Stimulated activated CD4-positive, alpha-beta T cell treated with anti-CD3 and anti-CD28 coated beads, TNF-alpha, amount 100 ng/mL, for 1 hour (primary cell): ENCODE measurements at places on chromosomes 7 and 10.

DNA sequence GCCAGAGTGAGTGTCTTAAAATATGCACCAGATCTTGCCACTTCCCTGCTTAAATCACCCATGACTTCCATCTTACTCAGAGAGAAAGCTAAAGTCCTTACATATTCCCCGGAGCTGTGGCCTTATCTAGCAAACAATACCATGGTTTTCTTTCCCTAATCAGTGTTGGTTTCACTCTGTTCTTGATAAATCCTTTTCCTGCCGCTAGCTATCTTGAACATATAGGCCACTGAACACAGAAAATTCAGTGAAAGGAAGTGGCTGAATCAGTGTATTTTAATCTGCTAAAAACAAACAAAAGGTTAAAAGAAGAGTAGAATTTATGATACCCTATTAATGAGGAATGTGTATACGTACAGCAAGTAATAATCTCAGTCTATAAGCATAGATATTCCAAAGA, 42.0 kb upstream of the JAZF1 start:
- DNase-seq: no peak

DNA sequence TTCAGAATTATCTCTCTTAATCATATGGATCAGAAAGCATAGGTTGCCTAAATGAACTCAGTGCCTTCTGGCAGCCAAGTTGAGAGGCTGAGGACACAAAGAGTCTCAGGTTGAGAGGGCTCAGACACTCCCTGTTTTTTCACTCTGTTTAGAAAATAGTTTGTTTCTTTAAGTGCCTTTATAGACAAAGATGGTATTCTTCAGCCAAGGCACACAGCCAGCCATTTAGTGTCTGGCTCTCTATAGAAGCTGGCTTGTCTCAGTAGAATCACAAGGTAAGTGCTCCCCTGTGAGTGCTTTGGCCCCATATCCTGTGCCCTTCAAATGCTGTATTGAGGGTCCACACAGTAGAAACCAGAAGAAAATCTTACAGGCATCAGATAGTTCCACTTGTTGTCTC, 3.6 kb downstream of the GPR158 start:
- DNase-seq: no peak

DNA sequence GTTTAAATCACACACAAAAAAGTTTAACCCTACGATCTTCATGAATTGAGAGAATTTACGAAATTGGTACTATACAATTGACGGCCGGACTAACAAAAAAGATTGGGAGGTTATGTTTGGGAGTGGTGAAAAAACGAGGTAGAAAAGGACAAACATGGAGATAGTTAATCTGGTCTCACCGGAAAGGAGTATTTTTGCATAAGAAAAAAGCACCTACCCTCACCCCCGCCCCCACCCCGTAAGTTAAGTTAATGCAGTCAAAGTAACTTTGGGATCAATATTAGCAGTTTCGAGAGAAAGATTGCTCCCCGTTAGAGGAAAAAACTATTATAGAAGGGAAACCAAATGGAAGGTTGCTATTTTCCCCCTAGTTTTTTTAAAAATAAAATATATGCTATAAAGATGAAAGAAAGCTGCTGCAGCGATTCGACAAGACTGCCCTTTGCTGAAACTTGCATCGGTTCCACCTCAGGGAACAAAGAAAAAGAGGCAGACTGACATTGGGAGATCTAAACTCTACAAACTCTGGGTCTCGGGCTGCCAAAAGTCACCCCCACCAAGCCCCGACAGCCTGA, 3.5 kb downstream of the SP8 start:
- no peak for DNase-seq

GRCh38 chr7:10930551-10930950, 43.1 kb upstream of the PHF14 start:
- no peak for DNase-seq

DNA sequence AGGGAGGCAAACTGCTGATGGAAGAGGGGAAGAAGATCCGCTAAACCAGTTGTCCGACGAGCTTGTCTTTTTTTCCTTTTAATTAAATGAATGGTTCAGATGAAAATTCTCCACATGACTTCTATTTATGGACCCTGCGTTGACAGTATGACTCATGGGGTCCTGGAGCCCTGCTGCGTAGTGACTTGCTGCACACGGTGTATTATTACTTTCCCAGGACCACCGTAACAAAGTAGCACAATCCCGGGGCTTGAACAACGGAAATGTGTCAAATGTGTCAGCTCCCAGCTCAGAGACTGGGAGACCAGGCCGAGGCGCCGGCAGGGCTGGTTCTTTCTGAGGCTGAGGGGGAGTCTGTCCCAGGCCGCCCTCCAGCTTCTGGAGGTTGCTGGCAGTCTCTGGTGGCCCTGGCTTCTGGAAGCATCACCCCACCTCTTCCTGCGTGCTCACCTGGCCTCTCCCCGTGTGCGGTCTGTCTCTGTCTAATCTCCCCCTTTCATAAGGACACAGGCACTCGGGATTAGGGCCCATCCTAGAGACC, 33.8 kb upstream of the MNX1 start:
- DNase-seq: no peak

DNA sequence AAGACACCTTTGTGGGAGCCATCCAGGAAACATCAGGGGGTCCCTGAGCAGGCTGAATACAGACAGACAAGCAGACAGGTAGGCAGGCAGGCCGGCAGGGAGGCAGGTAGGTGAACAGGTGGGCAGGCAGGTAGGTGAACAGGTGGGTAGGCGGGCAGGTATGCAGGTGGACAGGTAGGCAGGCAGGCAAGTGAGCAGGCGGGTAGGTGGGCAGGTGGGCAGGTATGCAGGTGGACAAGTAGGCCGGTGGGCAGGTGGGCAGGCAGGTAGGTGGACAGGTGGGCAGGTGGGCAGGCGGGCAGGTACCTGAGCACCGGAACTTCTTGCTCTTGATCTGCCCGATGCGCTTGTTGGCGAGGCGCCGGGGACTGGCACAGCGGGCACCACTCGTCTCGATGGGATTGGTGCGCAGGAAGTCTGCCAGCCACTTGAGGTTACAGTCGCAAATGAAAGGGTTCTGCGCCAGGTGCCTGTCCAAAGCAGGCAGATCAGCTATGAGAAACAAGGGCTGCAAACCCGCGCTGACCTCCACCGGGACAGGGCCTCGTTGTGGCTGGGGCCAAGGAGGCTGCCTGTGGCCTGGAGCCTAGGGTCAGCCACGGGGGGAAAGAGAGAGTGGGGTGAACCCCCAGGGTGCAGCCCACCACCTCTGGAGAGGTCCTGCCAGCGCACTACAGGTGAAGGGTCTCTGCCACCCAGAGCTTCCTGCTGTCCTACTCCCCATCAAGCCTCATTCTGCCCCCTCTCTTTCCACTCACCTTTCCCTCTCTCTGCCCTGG, 136.9 kb downstream of the SLIT1 start:
- DNase-seq: no peak

DNA sequence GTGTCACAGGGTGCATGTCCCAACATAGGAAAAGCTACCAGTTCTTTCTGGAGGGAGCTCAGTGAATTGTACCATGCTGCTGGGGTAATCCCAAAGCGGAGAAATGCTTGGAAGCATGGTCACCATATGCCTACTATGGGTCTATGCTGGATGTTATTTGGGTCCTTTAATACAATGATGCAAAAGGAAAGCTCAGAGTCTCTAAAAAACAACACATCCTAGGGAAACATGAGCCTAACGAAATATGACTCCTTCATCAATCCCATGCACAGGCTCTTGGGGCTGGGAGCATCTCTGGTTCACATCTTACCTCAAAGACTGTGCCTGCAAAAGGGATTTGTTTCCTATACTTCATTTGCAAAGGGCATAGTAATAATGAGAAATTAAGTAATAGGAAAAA, 65.2 kb downstream of the CUBN start:
- DNase-seq: no peak

- DNase-seq: no peak
These were observed 22.8 kb downstream of the CDK14 start for GRCh38 chr7:90618876-90619275.

GRCh38 chr7:108686494-108686893, 116.8 kb downstream of the DNAJB9 start:
- no peak for DNase-seq

DNA sequence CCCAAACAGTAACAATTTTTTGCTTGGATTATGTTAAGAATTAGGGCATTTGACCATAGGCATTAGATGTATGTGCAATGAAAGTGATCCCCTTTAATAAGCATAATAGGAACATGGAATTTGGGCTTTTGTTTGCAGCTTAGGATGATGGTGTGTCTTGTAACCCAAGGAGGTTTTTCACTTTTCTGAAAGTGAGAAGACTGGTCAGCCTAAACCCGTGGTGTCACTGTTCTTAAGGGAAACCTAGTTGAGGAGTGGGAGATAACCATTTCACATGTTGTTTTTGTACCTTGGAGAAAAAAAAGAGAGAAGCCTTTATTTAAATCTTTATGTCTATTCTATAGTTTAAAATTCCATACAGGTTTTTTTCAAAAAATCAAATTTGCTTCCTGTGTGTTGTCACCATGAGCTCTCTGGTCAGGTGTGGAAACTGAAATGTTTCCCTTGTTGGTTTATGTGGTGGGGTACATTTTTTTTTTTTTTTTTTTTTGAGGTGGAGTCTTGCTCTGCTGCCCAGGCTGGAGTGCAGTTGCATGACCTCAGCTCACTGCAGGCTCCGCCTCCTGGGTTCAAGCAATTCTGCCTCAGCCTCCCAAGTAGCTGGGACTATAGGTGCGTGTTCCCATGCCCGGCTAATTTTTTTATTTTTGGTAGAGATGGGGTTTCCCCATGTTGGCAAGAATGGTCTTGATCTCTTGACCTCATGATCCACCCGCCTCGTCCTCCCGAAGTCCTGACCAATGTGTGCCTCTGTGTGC, 7.7 kb downstream of the CCM2 start:
- DNase-seq: no peak

DNA sequence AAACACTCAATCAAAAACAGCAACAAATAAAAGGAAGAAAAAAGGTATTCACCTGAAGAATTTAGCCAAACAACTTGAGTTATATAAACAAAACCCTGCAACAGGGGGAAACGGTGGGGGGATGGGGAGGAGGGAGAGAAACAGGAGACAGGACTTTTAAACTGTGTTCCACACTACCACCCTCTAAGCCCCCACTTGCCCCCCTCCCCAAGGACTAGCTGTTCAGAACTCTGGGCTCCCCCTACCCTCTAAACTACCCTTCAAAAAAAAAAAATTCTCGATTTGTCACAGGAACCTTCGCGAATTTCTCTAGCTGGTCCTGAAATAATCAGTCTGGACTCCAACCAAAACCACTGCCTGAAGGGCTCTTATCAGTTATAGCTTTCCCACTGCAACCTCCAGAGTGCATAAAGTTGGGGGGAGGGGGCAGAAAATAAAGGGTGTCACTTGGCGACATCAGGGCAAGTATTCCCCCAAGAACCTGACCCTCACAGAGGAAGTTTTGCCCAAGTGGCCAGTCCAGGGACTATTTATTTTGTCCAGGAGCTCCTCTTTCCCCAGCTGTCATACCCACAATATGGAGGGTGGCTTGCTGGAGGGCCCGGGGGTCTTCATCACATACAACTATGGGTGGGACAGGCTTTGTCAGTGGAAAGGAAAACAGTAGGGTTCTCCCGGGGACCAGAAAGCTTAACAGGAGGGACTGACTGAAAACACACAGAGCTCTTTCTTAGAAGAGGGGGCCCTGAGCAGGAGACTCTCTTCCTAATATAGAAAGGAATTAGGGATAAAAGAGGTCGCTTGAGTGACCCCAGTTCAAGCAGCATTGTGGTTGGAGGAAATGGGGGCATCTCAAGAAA, 1.3 kb downstream of the UBE2H start:
- DNase-seq: no peak
